ENCODE measurements at places on chromosomes 4 and X.

- DNase-seq = no peak
These were observed 32.9 kb upstream of the GRID2 start for GRCh38 chr4:92270908-92271307.

DNA sequence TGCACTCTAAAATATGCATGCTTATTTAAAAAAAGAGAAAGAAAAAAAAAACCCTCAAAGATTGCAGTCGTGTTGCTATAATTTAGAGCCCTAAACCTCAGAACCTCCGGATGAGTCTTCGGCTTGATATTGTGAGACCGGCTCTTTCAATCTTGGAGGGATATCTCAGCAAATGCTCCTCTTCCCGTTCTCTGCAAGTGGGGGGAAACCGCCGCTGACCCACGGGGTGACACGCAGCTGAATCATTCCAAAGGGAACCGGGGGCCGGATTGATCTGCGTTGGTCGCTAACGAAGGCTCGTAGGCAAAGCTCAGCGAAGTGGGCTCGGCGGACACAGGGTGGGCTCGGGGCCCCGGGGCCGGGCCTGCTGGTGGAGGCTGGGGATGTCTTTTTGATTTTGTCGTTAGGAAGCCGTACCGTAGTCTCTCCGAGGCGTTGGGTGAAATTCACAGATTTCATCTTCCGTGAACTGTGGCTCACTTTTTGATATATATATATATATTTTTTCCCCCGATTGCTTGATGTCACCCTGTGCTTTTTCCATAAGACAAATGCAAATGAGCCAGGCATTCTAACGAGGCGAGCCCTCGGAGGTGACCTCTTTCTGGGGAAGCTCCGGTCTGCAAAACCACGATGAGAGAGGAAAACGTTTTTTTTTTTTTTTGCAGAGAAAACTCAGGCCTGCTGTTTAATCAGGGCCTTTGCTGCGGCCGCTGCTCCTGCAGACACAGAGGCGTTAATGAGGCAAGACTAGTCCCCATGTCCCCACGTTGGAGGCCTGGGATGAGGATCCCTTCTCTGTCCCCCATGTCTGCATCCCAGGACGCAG, 110.7 kb upstream of the PPP2R3B start:
- no peak for DNase-seq

DNA sequence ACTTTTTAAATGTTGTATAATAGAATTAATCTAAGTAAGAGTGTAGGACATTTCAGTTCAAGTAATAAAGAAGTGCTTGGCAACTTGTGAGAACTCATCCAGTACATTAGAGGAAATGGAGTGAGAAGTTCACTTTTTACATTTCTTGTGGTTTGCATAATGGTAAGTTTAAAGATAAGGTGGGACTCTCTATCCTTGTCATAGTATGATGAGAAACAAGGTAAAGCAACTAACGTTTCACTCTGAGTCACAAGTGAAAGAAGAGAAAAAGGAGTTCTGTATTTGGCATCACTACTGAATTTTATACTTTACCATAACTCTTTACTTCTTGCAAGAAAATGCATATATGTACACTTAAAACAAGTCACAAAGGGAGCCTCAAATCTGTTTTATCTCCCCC, 219.4 kb downstream of the SLC4A4 start:
- DNase-seq = no peak

DNA sequence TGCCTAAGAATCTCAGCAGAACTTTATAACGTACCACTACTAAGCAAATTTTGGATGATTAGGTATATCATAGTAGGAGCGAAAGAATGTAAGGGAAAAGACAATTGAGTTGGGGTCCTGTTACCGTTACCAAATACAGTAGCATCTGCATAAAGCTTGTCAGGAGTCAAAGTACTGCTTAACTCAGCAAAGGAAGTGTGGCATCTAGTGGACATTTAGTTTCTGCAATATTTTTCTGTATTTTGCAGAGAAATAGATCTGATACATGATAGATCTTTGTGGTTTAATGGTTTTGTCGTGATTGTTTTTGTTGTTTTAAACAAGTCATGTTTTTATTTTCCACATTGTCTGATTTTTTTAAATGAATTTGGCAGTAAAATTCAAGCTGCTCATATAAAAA, 81.0 kb upstream of the SMARCAD1 start:
- no peak for DNase-seq

DNA sequence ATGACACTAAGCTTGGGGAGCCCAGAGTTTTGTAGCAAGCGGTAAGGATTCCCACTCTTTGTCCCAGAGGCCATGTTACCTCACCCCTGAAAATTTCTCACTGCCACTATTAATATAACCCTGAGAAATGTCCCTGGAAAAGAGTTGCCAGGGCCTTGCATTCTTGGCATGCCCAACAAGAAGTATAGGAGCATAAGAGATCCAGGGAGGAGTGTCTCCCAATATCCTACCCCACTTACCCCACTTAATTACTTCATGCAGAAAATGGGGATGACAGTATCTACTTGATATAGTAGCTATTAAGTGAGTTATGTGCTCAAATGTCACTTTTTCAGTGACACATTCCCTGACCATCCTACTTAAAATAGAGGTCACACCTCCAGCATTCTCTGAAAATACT, 120.5 kb upstream of the C1GALT1C1 start:
- DNase-seq = no peak

Measured in suppressor macrophage treated with lipopolysaccharide for 4 hours (primary cell).